ENCODE measurements at places on chromosomes 5 and 9.

GRCh38 chr9:86322973-86323644, 31.1 kb downstream of the TUT7 start:
- no peak overlapping the region for H3K27ac ChIP-seq
- peaks cover 24% of the 10 kb centered on the region for H3K36me3 ChIP-seq
- DNase-seq, result no peak
- H3K4me3 ChIP-seq, result no peak overlapping the region
- H3K27me3 ChIP-seq, result no peaks in the 10 kb centered on the region

DNA sequence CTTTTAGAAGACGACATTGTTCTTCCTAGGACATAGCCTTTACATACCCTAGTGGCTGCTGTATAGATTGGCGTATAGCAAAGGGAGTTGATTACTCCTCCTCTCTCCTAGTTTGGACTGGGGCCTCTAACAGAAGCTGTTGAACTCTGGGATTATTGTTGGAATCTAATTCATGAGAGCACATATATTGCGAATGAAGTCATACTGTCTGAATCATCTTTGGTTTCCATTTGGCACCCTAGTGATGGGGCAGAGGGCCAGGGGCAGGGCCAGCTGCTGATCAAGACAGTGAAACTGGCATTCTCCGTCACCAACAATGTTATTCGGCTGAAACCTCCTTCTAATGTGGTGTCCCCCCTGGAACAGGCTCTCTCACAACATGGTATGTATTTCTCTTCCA, 40.3 kb downstream of the NUP188 start:
- no peaks in the 10 kb centered on the region for H3K4me1 ChIP-seq
- H3K27ac ChIP-seq, result no peak overlapping the region
- DNase-seq, result no peak
- H3K4me3 ChIP-seq, result no peak overlapping the region

GRCh38 chr5:5270958-5271785, 131.0 kb downstream of the ADAMTS16 start:
- peak overlapping the region; percentile 67 for H3K27ac ChIP-seq
- no peaks in the 10 kb centered on the region for H3K27me3 ChIP-seq
- H3K4me1 ChIP-seq, result peaks cover 17% of the 10 kb centered on the region
- no peaks in the 10 kb centered on the region for H3K36me3 ChIP-seq
- H3K4me3 ChIP-seq, result peak overlapping the region; percentile 49
- DNase-seq, result peak; percentile 57

DNA sequence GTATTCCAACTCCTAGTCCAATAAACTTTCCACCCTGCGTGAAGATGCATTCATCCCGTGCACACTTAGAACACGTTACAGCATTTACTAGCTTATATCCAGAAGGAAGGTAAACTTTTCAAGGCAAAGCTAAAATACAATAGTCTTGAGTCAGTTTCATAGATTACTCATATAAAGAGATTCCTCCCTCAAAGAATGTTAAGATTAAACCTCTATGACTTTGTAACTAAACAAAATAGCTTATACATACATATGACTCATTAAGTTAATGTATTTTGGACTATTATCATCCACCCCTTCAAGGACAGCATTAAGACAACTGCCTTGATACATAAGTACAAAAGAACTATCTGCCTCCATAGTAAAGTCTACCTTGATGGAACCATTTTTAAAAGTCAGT, 36.1 kb downstream of the TLE1 start:
- H3K27ac ChIP-seq, result no peak overlapping the region
- H3K27me3 ChIP-seq, result no peaks in the 10 kb centered on the region
- H3K36me3 ChIP-seq, result no peaks in the 10 kb centered on the region
- H3K4me3 ChIP-seq, result no peak overlapping the region
- no peak for DNase-seq

DNA sequence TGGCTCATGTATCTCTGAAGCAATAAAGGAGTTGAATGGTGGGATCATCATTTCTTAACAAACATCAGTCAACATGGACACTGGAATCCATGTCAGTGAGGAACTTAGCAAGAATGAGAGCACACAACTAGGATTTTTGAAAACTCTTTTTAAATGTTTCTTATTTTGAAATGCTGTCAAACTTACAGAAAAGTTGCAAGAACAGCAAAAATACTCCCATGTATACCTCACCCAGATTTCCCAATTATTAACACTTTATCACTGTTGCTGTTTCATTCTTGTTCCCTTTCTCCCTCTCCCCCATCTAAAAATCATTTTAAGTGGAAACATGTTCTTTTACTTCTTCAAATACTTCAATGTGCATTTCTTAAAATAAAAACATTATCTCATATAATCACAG, 65.5 kb downstream of the RORB start:
- H3K36me3 ChIP-seq, result no peaks in the 10 kb centered on the region
- no peak overlapping the region for H3K27ac ChIP-seq
- no peak overlapping the region for H3K4me3 ChIP-seq
- peaks cover 4% of the 10 kb centered on the region for H3K27me3 ChIP-seq

DNA sequence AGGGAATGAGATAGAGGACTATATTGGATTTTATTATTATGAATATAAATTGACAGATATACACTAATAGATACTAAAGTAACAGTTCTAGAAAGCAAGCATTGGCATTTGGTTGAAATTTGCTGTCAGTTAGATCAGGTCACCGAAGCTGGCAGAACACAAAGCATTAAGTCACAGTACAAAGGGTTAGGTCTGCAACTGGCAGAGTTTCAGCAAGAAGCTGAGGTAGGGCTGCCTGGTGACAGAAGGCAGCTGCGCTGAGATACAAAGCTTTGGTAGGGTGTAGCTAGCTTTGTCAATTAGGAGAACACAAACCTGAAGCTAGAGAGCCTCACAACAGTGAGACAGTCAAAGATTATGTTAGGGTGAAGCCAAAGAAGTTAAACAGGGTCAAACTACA, 6.3 kb upstream of the CSNK1G3 start:
- no peaks in the 10 kb centered on the region for H3K27me3 ChIP-seq
- no peaks in the 10 kb centered on the region for H3K36me3 ChIP-seq
- H3K4me3 ChIP-seq, result no peak overlapping the region
- H3K4me1 ChIP-seq, result no peaks in the 10 kb centered on the region

GRCh38 chr5:95762652-95763041, 31.5 kb downstream of the RHOBTB3 start:
- peaks cover 37% of the 10 kb centered on the region for H3K4me1 ChIP-seq
- no peaks in the 10 kb centered on the region for H3K27me3 ChIP-seq
- H3K27ac ChIP-seq, result no peak overlapping the region
- H3K36me3 ChIP-seq, result 0 out of 2 replicates have a peak, but pooled peaks cover 4% of the 10 kb centered on the region
- H3K4me3 ChIP-seq, result no peak overlapping the region
- no peak for DNase-seq

GRCh38 chr5:128681764-128682592, 143.9 kb upstream of the FBN2 start:
- no peaks in the 10 kb centered on the region for H3K27me3 ChIP-seq
- H3K27ac ChIP-seq, result no peak overlapping the region
- DNase-seq, result peak; percentile 32
- no peaks in the 10 kb centered on the region for H3K36me3 ChIP-seq

DNA sequence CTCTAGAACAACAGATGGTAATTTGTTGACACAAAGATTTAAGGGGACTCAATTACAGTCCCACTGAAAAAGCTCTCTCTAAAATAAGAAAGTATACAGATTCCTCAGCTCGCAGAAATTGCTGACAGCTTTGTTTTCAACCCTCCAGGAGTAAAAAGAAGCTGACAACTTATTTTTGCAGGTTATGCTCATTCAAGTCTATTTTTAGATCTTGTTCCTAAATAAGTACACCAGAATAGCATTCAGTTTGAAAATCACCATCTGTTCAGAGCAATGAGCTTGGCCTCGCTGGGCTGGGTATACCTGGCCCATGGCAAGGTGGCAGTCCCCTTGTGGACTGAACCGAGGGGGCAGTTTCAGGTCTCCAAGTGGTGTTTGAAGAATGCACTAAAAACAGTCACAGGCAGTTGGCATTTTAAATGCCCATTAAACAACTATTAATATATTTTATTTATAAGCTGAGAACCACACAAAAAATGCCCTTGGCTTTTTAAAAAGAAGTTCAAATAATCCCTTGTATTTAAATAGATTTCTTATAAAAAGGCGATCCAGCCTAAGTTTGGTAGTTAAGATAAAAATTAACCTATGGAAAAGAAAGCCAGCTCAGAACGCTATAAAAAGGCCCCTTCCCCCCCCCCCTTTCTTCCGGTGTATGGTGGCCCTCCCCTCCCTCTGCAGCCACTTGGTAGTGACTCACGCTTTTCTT, 169.2 kb downstream of the AUH start:
- H3K4me1 ChIP-seq, result peaks cover 51% of the 10 kb centered on the region
- H3K27ac ChIP-seq, result peak overlapping the region; percentile 100
- H3K36me3 ChIP-seq, result no peaks in the 10 kb centered on the region
- no peaks in the 10 kb centered on the region for H3K27me3 ChIP-seq

DNA sequence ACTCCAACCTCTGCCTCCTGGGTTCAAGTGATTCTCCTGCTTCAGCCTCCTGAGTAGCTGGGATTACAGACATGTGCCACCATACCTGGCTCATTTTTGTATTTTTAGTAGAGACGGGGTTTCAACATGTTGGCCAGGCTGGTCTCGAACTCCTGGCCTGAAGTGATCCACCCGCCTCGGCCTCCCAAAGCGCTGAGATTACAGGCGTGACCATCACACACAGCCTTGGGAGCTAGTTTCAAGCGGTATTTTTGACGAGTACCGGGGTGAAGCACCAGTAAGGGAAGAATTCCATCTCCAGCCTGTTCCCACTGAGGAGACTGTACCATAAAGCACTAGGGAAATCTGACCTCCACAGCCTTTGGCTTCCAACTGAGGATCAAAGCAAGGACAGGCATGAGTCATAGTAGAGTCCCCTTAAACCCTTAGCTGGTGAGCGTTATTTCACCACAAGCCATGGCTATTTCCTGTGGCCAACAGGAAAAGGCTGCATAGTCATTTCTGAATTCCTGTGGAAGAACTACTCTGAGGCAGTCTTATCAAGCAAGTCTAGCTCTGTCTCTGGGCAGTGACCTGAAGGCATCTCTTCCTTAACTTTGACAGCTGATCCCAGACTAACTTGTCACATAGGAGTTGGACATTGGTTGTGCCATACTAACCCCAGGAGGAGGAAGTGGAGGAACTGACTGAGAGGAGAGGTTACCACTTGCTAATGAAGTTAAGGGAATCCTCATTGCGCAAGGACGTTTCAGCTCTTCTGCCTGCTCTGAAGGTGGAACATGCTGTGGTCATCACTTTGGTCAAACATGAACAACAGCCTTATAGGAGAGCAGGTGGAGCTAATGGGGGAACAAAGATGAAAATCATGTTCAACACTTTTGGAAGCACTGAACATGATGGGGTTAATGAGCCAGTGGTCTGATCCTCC, 85.8 kb upstream of the DMRT1 start:
- DNase-seq, result peak; percentile 40
- peak overlapping the region; percentile 10 for H3K4me3 ChIP-seq
- peaks cover 29% of the 10 kb centered on the region for H3K4me1 ChIP-seq
- H3K27me3 ChIP-seq, result no peaks in the 10 kb centered on the region
- H3K27ac ChIP-seq, result no peak overlapping the region

DNA sequence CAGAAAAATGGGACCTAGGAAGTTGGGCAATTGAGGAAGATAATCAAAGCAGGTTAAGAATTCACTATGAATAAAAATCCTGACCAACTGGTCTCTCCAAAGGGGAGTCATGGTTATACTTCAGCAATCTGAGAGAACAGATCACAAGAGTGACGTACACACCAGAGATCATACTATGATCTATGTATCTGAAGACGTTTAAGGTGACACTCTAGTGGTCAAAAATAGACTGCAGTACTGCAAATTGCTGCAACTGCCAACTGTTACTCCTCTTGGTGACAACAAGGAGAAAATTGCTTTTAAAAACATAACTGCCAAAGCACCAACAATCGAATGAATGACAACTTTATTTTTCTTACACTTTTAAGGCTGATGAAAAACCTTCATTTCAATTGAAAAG, 4.9 kb downstream of the AK6 start:
- no peak overlapping the region for H3K4me3 ChIP-seq
- H3K36me3 ChIP-seq, result peaks cover 9% of the 10 kb centered on the region
- no peak overlapping the region for H3K27ac ChIP-seq
- peak; percentile 21 for DNase-seq
- no peaks in the 10 kb centered on the region for H3K27me3 ChIP-seq
- peaks cover 5% of the 10 kb centered on the region for H3K4me1 ChIP-seq

GRCh38 chr9:112037281-112038016, 137.6 kb downstream of the SUSD1 start:
- DNase-seq, result no peak
- H3K27me3 ChIP-seq, result no peaks in the 10 kb centered on the region
- peaks cover 47% of the 10 kb centered on the region for H3K4me1 ChIP-seq
- H3K4me3 ChIP-seq, result no peak overlapping the region
- H3K27ac ChIP-seq, result no peak overlapping the region

DNA sequence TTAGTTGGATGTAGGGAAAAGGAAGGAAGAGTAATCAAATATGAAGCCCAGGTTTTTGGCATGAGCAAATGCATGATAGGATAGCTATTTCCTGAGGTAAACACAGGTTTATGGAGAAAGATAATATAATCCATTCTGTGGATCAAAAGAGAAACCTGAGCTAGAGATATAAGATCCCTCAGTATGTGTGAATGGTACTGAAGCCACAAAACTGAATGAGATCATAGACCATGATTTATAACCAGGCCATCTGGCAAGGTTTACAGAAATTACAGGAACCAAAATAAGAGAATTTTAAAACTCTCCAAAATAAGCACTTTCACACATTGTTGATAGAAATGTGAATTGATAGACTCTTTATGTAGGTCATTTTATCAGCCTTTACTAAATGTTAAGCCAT, 28.7 kb upstream of the ECM2 start:
- no peak overlapping the region for H3K27ac ChIP-seq
- no peak for DNase-seq
- H3K36me3 ChIP-seq, result no peaks in the 10 kb centered on the region
- no peak overlapping the region for H3K4me3 ChIP-seq

DNA sequence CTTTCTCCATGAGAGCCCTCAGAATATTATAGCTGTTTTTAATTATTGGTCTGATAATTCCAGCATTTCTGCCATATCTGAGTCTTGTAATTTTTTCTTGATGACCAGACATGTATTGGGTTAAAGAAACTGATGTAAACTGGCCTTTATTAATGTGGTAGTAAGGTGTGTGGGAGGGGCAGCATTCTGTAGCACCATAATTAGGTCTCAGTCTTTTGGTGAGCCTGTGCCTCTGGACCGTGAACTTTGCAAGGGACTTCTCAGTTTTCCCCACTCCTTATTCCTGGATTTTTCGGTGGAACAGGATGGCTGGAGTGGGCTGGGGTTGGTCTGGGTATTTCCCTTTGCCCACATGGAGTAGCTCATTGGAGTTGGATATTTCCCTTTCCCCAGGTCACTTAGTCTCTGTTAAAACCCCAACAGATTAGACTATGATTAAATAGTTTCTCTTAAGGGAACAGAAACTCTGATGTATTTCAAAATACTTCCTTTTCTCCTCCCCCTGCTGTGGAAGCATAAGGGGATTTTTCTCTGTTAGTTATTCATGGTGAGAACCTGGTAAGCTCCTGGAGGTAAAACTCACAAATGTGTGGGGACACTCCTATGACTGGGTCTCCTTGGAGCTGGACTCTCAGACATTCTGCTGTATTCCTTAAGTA, 52.4 kb downstream of the FSD1L start:
- H3K4me1 ChIP-seq, result no peaks in the 10 kb centered on the region
- no peak for DNase-seq
- H3K27me3 ChIP-seq, result no peaks in the 10 kb centered on the region
- H3K36me3 ChIP-seq, result no peaks in the 10 kb centered on the region
